ENCODE measurements at places on chromosomes 12 and 14.

DNA sequence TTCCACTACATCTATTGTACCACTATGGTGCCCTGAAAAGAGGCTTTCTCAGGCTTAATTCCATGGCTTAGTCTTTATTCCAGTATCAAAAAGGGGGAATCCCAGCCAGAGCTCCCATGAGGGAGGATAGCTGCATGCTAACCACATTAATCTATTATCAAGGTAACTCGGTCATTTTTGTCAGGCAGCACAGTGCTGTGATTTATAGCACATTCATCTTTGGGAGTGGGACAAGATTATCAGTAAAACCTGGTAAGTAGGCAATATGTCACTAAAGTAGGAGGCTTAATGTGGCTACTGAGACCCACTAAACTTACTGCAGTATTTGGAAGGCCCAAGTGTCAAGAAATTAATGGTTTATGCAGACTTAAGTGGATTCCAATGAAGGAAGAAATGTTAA is 58.9 kb downstream of the DAD1 start:
- DNase-seq, result no peak

DNA sequence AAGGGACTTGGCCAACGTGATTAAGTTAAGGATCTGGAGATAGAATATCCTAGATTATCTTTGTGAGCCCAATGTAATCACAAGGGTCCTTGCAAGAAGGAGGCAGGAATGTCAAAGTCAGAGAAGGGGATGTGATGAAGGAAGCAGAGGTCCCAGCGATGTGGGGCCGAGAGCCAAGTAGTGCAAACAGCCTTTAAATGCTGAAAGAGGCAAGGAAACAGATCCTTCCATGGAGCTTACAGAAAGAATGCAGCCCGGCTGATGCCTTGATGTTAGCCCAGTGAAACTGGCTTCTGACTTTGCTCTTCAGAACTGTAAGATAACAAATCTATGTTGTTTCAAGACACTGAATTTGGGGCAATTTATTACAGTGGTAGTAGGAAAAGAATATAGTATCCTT is 74.9 kb downstream of the NEDD1 start:
- no peak for DNase-seq

DNA sequence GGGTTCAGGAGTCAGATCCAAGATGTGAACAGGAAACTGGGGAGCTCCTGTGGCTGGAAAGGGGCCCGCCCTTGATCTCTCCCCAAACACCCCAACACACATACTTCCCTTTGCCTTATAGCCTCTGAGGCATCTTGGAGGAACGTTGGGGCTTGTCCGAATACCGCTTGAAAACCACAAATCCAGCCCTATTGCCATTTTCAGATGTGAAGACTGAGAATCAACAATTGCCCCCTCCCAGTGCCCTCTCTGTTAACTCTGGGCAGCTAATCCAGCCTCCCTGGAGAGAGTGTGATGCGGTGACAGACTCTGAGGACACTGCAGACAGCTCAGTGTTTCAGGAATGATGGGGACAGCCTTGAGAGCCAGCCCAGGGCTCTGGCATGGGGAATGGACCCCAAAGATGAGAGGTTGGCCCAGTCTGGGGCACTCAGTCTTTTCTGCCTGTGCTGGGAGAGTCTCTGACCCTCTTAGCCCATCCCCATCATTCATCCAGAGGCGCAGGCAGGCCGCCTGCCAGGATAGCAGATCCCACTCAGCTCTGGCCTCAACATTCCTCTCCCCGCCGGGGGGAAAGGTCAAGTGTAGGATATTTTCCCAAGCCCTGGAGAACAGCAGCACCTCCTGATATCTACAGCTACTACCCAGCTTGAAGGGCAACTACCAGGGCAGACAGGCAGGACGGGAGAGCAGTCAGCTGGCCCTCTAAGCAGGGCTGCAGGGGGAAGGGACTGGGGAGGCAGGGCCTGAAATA is 24.6 kb upstream of the LTBP2 start:
- peak; percentile 48 for DNase-seq

GRCh38 chr12:56657416-56658379 is 11.9 kb upstream of the ATP5F1B start:
- no peak for DNase-seq

- no peak for DNase-seq
These were observed 77.3 kb downstream of the EMP1 start for GRCh38 chr12:13273850-13274249.

Data from NCI-H524 (cell line).